Glutamatergic neuron (in vitro differentiated cells): ENCODE measurements at places on chromosomes 1 and 21.

DNA sequence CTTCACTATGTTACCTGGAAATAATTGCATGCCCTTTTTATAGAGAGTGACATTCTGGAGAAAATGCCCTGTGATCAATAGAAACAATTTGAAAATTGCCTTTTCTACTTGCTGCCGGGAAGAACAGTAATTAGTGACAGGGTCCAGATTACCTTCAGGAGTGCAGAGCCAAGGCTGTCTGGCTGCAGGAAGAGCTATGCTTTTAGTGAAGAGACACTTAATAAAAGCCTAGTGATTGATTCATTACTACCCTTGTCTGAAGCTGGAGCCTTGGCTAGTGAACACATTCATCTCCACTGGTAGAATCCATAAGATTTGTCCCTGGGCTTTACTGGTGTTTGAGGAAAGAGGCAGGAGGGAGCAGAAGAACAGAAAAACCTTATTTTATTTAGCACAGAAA is 12.9 kb upstream of the DNASE2B start:
- no peak for DNase-seq

DNA sequence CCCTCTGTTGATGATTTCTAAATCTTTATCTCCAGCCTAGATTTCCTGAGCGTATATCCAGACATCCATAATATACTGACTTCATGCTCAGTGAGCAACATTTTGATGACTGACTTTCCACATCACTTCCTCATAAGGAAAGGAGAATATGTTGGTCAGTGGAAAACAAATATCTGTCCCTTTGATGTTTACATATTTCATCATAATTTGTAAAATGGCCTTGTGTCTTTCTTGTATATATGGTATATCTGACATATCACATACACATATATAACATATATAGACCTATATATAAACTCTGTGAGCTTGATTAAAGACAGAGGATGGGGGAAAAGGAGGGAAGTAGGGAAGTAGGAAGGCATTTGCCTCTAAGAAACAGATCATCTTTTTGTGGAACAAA is 18.6 kb downstream of the ZBTB8A start:
- no peak for DNase-seq

DNA sequence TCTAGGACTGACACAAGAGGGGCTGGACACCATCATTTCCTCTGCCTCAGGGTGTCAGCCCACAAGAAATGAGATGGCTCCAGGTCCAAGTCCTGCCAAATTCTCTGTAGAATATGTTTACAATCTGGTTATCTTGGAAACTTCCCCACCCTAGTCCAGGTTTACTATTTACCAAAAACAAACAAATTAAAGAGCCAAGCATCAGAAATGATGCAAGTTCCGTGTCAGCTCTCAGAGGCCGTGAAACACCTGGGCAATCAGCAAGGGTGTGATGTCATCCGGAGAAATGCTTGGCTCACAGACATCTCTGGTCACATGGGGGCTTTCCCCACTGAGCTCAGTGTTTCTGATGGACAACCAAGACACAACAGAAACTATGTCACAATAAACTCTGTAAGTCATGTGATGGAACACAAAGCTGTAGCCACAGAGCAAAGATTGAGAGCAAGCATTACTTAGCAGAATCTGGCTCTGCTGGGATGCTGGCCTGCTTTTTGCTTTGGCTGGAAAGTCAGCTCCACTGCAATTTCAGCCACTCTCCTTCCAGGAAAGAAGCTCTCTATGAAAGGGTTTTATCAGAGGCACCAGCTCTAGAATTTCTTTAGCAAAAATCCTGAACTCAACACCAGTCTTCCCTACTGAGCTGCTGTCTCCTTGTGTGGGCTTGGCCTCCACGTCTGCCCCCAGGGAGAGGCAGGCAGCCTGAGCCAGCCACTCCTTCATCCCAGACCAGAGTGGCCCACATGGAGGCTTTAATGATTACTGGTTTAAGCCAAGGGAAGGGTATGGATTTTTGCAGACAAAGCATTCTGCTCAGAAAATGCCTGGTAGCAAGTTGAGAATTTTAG is 55.9 kb downstream of the NENF start:
- DNase-seq = no peak

DNA sequence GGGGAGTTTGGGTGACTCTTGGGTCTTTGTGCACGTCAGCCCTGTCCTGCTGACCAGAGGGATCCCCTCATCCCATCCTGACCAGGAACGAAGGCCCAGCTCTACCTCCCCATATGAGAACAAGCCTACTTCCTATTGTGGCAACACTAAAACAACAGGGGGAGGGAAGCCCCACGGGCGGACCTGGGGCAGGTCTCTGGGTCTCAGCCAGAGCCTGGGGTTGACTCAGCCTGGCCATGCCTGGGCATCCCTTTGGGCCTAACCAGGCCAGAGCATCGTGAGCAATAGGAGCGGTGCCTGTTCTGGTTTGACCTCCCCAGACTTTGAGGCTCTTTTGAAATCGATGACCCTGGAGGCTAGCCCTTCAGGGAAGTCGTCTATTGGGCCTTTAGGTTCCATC is 16.8 kb downstream of the RPS6KA1 start:
- DNase-seq = no peak
